ENCODE measurements at places on chromosomes 2 and 18.

GRCh38 chr2:11875481-11875880 is 129.0 kb downstream of the LPIN1 start:
- DNase-seq: no peak

DNA sequence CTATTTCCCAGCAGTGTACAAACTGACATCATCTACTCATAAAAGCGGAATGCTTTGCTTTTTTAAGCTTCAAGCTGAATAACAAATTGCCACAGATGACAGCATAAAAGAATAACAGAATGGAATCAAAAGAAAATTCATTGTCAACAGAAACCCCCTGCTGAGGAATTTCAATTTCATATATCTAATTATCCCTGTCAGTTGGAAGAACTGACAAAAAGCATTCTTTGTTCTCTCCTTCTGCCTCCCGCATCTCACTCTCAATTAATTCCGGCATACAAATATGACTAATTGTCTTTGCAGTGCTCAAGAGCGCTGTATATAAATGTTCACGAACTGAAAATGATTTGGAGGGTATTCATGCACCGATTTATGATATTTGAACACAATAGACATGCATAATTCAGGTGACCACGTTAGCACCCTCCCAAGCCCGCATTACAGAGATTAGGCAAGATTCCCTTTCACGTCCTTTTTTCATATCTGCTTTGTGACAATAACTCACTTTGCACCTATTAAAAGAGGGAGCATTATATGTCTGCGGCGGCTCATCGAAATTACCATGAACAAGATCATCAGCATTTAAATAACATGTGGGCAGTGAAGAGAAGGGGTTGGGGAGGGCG is 277.7 kb upstream of the SALL3 start:
- no peak for DNase-seq

DNA sequence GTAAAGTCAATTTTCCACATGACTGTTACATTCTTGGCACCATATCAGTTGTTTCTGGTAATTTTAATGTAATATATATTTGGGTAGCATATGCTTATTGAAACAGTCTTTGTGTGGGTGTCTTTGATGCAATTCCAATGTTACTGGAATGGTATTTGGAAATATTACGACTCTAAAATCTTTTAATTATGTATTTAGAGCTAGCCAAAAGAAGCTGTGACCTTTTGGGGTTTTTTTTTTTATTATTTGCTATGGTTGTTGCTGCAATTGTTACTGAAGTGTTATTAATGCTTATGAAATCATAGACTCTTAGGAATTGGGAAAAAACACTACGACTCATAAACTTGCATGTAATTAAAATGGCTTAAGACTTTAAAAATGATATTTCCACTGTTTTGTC is 95.9 kb downstream of the AOX1 start:
- DNase-seq: no peak

- DNase-seq: peak; percentile 78
Observed at GRCh38 chr2:237695201-237695780, 67.9 kb downstream of the LRRFIP1 start.

GRCh38 chr2:207126724-207127308 is 38.9 kb downstream of the KLF7 start:
- no peak for DNase-seq

DNA sequence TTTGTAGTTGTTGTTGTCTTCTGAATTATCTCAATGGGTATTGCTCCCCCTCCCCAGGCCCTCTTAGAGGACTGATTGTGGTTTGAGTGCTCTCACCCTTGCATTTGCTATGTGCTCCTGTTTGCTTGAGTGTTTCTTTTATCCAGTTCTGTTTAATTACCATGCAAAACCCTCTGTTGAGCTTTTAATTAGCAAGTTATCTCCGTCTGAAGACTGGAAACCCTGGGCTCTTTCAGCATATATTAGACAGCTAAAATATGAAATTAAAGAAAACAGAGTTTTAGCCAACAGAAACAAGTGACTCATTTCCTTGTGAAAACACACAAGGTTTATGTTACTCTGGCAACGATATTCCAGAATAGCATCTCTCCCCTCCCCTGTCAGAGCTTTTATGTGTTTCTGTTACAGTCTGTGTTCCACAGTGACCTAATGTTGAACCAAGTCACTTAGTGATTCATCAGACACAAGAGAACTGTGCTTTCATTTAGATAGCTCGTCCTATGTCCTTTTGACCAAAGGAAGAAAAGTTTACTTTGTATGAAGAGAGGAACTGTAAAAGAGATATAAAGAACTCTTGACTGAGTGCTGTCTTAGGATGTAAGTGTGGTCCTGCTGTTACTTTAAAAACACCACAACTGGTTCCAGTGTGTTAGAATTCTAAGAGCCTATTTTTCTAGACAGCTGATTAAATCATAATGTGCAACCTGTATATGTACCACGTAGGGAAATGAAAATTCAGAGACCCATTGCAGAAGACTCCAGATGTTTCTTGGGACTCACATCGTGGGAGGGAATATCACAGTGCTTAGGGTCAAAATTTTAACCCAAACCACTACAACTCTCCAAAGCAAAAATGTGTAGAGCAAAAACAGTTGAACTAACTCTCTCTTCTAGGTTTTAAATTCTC is 172.8 kb upstream of the RBMS1 start:
- DNase-seq: peak; percentile 83

GRCh38 chr2:9985531-9986328 is 34.2 kb downstream of the GRHL1 start:
- DNase-seq: no peak

GRCh38 chr2:30987566-30987965 is 150.7 kb downstream of the GALNT14 start:
- DNase-seq: no peak

DNA sequence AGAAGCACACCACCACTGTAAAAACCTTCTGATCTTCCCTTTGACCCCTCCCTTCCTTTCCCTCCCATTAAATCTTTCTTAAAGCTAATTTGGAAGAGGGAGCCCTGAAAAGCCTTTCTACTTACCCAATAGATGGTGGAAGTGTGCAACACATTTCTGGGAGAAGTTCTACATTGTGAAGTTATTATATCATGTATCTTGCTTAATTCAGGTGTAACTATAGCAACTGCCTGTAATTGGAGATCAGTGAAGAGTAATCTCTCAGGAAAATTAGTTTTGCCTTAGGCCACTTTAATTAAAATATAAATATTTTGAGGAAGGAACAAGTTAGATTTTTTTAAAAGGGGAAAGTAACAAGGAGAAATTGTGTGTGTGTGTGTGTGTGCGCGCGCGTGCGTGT is 266.0 kb downstream of the SH3BP4 start:
- DNase-seq: no peak

- peak; percentile 39 for DNase-seq
Observed at GRCh38 chr2:182593394-182593975, 122.6 kb upstream of the DNAJC10 start.

Data from AG08396 (cell line).